Fibroblast of skin of left quadriceps (primary cell): ENCODE measurements at places on chromosomes 4 and X.

GRCh38 chr4:62288808-62289541, 1088.8 kb downstream of the ADGRL3 start:
- DNase-seq = no peak

GRCh38 chr4:7196736-7197135, 4.4 kb downstream of the SORCS2 start:
- DNase-seq = no peak

- no peak for DNase-seq
These were observed 616.9 kb downstream of the ANKRD50 start for GRCh38 chr4:124095621-124096020.

DNA sequence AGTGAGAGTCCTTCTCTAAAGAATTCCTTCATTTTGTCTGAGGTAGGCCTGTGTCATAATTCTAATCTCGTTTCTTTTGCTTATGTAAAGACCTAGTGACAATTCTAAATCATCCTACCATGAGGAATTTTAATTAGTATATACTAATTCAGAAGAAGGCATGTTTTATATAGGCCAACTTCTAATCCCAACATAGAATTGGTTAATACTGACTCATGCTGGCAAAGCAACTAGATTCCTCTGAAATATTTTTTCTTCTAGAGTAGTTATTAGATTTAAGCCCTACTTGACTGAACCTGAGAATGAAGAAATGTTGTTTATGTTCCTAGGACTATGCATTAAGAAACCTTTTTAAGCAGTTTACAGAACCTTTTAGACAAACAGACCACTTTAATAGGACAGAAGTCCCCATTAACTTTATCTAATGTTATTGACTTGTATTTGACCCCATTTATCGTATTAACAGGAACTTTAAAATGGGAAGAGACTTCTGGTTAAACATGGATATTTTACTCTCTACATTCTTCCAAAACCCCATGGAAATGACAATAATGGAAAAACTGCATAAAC, 56.1 kb upstream of the EIF1AX start:
- DNase-seq = no peak

GRCh38 chr4:165606465-165607205, 227.8 kb downstream of the CPE start:
- no peak for DNase-seq

DNA sequence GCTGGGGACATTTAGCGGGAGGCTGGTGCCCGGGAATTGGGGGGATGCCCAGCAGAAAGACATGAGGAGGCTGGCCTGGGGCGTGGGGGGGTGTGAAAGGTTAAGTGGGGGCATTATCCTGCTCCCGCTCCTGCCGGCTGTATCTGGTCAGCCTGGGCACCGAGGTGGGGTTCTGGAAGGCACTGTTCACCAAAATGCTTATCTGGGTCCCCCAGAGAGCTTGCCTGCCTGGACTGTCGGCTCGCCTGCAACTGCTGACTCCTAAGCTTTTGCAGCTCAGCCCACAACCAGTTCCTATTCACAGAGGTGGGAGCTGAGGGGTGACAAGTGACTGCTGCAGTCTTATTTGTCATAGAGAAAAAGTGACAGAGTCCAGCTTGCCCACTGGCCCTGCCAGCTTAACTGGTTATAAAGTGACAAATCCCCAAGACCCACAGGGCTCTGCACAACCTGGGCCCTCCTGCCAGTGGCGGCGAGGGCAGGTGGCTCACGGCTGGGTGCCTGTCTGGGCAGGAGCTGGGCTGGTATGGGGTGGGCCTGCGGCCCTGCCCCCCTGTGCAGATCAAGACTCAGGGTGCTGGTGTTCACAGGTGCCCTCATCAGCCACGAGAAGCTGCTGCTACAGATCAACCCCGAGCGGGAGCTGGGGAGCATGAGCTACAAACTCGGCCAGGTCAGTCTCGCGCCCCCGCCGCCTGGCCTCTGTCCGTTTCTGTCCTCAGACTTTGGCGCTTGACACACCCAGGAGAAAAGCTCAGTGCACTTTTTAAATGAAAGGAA, 23.7 kb upstream of the MSANTD1 start:
- DNase-seq = no peak

DNA sequence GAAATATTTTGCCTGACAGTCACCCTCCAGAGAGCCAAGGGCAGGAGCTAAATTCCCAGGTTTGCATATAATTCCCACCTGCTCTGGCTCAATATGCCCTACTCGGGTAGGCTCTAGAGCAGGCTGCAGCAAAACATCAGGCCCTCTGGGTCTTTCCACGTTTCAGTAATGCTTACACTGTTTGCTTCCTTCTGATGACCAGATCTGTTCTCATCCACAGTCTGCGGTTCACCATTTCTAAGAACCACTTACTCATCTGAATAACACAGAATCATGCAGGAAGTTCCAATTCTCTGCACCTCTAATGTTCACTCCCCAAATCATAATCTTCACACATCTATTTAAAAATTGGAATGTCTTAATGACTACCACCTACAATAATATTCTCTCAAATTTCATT, 141.4 kb downstream of the PPP3CA start:
- no peak for DNase-seq

DNA sequence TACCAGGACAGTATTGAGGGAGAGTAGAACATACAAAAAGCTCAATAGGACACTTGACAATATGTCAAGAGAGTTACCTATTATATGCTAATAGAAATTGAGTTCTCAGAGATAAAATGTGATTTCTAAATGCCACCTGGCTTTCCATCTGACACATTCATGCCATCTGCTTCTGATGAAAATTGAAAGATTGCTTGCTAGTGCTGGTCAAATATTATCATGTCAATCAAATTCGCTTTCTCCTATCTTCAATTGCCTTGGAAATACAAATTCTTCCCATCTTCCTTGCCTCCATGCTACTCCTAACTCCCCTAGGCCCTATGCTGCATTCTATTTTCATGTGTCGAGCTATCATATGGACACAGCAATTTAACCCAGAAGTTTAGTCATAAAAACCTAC, 1076.9 kb downstream of the ARAP2 start:
- no peak for DNase-seq

- DNase-seq = no peak
These were observed 32.5 kb upstream of the FAM156A start for GRCh38 chrX:52990848-52991247.
